ENCODE measurements at places on chromosomes 6 and 20.

DNA sequence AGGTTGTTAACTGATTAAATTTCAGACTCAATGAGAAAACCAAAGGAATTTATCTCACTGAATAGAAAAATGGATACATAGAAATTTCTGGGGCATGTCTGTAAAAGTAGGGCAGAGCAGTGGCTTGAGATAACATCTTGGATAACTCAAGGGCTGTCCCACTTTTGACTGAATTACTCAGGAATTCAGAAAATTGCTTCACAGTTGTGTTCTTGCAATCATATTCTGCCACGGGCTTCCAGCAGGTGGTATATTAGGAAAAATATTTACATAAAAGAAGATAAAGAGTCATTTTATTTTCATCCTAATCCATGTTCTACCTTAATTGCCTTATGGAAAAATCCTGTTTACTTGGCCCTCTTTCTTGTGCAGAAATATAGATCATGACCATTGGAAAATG, 156.4 kb upstream of the AKIRIN2 start:
- no peak for DNase-seq

- no peak for DNase-seq
These were observed 125.5 kb downstream of the IPCEF1 start for GRCh38 chr6:154230910-154231595.

- DNase-seq: no peak
These were observed 132.3 kb downstream of the PDE7B start for GRCh38 chr6:135983718-135984343.

- DNase-seq: no peak
These were observed 86.3 kb upstream of the PMEPA1 start for GRCh38 chr20:57795977-57796560.

DNA sequence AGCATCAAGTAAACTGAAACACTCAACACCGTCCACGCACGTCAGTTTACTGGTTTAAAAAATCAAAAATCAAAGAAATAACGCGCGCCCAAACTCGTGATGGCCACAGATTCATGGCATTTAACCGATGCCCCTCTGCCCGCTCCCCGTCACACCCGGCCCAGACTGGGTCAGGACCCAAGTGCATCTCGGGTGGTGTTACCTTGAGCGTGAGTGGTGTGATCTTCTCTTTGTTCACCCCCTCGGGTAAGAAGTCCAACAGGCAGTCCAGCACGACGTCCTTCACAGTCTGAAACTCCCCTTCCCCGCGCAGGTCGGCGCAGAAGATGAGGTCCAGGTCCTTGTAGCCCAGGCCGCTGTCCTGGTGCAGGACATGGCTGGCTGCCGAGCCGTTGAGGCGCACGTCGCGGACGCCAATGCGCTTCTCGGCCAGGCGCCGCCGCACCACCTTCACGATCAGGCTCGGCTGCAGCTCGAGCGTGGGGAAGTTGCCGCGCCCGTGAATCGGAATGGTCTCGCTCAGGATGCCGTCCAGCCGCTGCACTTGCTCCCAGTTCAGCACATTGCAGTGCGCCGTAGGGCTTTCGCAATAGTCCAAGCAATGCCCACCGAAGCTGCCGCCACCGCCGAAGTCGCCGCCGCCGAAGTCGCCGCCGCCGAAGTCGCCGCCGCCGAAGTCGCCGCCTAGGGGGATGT, 945 bp downstream of the TENT5A start:
- DNase-seq: no peak

DNA sequence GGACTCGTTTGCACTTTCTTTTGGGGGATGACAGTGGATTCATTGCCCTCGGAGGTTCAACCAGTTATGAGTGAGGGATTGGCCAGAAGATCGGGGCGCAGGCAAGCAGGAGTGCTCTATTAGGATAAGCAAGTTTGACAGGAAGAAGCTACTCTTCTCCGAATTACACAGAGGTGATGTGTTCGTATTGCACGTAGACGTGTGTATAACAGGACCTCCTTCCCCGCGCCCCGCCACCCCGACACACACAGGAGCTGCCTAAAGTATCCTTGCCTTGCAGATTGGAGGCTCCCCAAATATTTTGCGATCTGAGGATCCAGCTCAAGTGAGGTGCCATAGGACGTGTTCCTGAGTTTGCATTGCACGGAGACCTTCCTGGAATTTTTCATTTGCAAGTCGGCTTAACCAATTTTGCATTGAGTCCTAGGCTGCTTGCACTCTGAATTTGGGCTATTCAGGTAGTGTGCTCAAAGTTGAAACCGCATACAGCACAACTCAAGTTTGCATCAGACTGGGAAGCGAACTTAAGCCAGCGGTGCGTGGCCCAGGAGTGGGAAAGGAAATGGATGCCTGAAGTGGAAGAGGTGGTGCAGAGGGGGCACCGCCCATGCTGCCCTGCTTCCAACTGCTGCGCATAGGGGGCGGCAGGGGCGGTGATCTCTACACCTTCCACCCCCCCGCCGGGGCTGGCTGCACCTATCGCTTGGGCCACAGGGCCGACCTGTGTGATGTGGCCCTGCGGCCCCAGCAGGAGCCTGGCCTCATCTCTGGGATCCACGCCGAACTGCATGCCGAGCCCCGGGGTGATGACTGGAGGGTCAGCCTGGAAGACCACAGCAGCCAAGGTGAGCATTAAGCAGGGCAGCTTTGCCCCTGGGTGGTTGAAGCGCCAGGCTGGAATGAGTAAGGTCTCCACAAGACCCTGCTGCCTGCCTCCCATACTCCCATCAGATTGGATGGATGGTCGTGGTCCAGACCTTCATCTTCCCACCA, 770 bp downstream of the TCF19 start:
- DNase-seq: peak; percentile 5

GRCh38 chr6:107056796-107057195, 28.8 kb downstream of the MTRES1 start:
- DNase-seq: no peak

DNA sequence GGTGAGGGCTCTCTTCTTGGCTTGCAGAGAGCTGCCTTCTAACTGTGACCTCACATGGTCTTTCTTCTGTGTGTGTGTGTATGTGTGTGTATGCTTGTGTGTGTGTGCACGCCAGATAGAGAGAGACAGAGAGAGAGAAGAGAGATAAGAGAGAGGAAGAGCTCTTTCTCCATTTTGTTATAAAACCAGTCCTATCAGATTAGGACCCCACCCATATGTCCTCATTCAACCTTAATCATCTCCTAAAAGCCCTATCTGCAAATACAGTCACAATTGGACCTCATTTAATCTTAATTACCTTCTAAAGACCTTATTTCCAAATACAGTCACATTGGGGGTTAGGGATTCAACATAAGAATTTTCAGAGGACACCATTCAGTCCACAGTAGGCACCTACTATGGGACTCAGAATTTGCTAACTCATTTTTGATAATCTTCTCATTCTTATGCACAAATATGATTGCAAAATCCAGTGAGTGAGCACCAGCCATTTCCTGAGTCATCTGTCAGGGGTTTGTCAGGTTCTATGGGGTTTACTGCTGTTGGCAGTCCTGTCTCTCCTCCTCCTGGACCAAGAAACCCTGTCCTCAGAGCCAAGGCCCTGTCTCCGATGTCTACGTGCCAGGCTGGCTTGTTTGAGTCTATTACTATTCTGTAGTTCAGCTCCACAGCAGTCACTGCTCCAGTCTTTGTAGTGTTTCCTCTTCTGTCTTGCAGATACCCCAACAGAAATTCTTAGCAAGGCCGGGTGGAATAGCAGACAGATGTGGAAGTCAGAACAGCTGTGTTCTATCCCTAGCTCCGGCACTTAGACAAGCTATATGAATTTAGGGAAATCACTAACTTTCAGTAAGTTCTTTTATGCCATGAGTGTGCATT, 59.0 kb upstream of the FAM184A start:
- DNase-seq: no peak

DNA sequence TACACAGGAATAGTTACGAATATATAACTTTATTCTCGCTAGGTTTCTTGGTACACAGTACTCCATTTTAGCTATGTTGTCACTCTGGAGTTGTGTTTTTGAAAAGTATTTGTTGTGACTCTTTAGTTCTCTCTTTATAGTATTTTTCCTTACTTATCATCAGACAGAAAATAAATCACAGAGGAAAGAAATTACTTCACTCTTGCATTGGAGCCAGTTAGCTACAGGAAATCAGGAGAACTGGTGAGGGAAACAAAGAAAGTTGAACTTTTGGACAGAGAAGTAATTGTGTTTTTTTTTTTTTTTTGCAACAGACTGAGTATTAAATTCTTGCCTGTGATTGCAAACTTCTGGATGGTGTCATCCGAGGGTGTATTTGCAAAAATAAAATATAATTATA, 33.9 kb downstream of the DSE start:
- no peak for DNase-seq

DNA sequence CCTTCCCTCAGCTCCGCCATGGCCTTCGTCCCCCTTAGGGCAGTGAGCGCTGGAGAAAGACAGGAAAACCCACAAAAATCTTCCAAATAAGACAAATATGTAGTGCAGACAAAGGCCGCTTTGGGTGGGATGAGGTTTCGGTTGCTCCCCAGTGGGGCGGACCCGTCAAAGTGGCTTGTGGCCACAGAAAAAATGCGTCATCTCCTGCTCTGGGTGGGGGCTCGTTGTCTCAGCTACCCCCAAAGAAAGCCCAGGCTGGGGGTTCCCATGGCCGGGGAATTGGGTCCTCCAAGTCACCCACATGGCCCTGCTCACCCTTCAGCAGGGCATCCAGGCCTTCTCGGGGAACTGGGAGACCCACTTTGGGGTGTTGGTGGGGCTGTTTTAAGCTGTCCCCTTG, 21.9 kb upstream of the SCUBE3 start:
- DNase-seq: no peak

DNA sequence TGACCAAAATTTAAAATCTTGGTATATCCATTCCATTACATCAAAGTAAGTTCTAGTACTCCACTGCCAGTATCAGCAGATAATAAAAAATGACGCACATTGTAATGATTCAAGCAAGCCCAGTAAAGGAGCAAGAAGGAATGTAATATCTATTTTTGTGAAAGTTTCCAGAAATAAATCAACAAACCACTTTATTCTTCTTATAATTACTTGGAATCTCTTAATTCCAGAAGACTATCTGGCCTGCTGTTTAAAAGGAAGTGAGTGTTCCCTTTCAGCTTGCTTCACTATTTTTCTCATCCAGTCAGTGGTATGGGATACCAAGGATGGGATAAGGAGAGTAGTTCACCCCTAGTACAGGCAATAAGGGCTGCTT, 42.2 kb upstream of the DSE start:
- DNase-seq: no peak

DNA sequence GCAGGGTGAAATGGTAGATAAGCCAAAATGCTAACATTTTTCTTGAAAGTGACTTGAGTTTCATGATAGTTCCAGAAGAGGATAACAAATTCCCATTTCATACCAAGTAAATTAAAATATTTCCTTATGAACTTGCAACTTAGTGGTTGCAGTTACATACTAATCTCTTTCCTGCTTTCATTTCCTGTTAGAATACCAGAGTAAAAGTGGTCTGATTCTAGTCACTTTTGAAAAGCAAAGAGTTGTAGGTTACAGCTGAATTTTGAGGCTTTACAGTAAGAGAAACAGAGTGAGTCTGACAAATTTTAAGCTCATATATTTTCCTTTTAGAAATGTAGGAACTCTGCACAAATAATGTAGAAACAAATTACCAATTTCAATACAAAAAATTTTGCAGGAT, 117.4 kb downstream of the ZFAND3 start:
- DNase-seq: no peak

GRCh38 chr6:132830334-132830751, 16.0 kb downstream of the RPS12 start:
- no peak for DNase-seq

DNA sequence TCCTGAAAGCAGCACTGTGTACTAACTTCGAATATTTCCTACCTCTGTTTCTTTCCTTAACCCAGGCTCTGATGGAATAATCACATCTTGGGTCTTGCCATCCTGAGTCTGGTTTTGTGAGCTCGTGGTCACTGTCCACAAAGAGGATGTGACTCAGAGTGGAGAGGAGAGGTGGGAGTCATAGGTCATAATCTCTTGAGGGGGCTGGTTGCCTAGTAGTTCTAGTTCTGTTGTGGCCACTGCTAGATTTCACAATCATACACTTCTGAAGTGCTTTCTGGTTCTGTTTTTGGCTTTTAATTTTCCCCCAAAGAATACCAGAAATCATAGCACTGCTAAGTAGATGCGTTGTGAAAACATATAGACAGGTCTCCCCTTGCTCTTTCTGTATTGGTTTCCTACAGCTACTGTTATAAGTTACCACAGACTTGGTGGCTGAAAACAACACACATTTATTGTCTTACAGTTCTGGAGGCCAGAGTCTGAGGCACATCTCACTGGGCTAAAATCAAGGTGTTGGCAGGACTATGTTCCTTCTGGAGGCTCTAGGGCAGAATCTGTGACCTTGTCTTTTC, 102.8 kb downstream of the NRSN1 start:
- no peak for DNase-seq

- no peak for DNase-seq
These were observed 6.7 kb upstream of the VNN2 start for GRCh38 chr6:132764370-132764769.

GRCh38 chr6:146594495-146594894, 4.3 kb upstream of the ADGB start:
- no peak for DNase-seq

DNA sequence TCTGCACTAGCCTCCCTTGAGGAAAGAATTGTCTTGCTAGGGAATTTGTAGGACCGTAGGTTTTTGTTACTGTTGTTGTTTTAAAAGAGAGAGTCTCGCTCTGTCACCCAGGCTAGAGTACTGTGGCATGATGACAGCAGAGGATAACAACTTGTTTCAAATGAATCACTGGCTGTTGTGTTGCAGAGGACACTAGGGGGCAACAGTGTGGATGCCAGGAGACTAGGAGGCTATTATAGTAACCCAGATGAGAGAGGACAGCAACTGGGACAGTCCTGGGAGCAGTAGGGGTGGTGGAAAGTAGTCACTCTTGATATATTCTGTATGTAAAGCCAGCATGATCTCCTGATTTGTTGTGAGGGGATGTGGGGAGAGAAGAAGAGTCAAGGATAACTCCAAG, 41.8 kb upstream of the LAMA4 start:
- DNase-seq: no peak

DNA sequence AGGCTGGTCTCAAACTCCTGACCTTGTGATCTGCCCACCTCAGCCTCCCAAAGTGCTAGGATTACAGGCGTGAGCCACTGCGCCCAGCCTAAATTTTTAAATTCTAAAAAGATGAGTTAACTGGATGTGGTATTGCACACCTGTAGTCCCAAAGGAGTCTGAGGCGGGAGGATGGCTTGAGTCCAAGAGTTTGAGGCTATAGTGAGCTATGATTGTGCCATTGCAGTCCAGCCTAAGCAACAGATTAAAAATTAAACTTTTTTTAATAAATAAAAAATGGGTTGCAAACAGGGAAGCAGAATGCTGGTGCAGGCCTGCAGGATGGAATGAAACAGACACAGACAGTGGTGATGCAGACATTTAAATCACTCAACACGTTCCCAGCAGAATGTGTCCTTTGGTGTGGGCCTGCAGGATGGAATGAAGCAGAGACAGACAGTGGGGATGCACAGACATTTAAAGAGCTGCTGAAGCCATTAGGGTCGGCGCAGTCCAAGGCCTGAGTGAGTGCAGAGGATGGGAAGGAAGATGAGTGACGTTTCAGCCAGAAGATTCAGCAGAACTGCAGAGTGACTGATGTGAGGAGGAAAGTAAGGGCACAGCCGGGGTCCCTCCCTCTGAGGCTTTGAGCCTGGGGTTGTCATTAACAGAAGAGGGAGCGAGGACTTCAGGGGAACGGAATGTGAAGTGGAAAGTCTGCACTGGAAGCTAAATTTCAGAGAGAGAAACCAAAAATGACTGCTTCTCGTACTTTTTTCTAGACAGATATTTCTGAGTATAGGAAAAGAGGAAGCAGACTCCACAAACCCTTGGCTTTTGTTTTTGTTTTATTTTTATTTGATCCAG, 117.5 kb downstream of the RIN2 start:
- no peak for DNase-seq
